ENCODE measurements at places on chromosomes 2 and 18.

GRCh38 chr2:120735746-120736170 is at the start of gene GLI2:
GLI2 (plus strand) TSS chr2:120735868; CDS start chr2:120797321, 61,453 bp downstream.
- peak; percentile 7 for DNase-seq

DNA sequence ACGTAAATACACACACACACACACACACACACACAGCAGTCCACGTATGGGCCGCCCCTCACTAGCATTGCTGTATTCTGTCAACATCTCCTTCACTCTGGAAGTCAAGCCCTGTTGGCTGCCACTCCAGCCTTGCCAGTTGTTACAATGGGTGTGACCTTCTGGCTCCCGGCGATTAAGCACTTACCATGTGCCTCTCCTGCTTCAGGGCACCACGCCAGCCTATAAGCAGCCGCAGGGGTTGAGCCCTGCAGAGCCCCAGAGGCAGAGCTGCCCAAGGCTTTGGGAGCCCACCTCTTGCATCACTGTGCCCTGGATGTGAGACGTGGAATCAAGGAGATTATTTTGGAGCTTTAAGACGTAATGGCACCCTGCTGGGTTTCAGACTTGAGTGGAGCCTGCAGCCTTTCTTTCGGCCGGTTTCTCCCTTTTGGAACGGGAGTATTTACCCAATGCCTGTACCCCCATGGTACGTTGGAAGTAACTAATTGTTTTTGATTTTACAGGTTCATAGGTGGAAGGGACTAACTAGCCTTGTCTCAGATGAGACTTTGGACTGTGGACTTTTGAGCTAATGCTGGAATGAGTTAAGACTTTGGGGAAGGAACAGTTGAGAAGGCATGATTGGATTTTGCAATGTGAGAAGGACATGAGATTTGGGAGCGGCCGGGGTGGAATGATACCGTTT is 54.5 kb upstream of the ROCK2 start:
- DNase-seq = no peak

DNA sequence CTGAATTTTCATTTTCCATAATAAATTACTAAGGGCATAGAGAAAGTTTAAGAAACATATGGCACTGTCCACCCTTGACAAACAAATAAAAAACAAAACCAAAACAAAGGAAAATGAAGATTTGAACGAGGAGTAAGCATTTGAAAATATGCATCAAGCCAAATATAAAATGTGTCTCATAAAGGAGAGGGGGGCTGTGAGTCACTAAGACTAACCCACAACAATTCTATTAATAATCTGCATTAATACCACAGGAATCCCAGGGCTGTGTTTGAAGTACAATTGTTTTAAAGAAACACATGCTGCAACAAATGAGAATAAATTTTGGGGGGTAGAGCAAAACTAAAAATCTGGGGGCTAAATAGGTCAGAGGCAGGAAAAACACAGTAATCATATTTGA is 53.8 kb upstream of the STK17B start:
- no peak for DNase-seq

DNA sequence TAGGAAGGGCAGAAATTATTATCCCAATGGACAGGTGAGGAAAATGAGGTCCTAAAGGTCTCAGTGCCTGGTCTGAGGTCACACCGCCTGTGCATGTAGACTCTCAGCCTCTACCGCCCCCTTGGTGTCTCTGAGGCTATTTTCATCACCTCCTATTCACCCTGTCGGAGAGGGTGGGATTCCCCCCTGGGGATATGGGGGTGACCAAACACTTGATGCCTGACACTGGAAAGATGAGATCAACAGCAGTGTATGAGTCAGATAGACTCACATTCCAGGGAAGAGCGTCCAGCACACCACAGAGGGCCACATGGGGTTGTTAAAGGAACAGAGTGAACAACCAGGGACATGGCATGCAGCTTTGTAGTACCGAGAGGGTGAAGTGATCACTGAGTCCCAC is 199.7 kb downstream of the SMAD2 start:
- DNase-seq = no peak

GRCh38 chr18:3499501-3499900 is 49.5 kb downstream of the TGIF1 start:
- DNase-seq = no peak

- no peak for DNase-seq
Observed at GRCh38 chr2:109081374-109081773, 47.6 kb upstream of the SH3RF3 start.

- no peak for DNase-seq
Observed at GRCh38 chr2:133061874-133062593, 392.0 kb upstream of the LYPD1 start.

DNA sequence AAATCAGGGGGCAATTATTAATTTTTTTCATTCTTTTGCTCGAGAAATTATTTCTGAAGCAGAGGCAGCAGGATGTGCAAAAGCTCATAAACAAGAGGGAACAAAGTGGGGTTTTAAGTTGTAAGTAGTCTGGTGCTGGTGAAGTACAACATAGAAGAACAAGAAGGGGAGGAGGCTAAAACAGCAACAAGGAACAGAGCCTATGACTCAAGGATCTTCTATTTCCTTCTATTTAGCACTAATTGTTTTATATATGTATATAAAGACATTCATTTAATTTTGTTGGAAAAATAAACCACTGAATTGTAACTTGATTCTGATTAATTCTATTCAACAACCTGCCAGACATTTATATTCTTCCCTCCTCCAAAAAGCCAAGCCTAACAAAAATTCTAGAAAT is 35.0 kb downstream of the YES1 start:
- no peak for DNase-seq

GRCh38 chr2:223460209-223460608 is 142.0 kb downstream of the SCG2 start:
- DNase-seq = no peak

GRCh38 chr2:62505109-62505749 is 766 bp downstream of the TMEM17 start:
- peak; percentile 2 for DNase-seq

- no peak for DNase-seq
Observed at GRCh38 chr2:175002547-175003274, 2.5 kb downstream of the CHN1 start.

DNA sequence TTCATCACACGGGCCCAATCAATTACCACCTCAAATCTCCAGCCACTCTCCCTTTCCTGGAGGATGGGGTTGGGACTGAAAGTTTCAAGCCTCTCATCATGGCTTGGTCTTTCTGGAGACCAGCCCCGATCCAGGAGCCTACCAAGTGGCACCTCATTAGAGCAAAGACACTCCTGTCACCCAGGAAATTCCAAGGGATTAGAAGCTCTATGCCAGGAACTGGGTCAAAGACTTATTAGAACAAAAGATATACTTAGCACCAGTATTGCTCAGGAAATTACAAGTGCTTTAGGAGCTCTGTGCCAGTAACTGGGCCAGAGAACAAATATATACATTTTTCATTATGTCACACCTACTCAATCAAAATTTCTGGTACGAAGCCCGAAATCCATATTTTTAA is 14.3 kb downstream of the SLC25A52 start:
- DNase-seq = no peak

- DNase-seq = no peak
Observed at GRCh38 chr18:35851286-35851970, 121.1 kb upstream of the RMP24 start.

- no peak for DNase-seq
Observed at GRCh38 chr18:11114653-11115052, 34.7 kb downstream of the PIEZO2 start.

DNA sequence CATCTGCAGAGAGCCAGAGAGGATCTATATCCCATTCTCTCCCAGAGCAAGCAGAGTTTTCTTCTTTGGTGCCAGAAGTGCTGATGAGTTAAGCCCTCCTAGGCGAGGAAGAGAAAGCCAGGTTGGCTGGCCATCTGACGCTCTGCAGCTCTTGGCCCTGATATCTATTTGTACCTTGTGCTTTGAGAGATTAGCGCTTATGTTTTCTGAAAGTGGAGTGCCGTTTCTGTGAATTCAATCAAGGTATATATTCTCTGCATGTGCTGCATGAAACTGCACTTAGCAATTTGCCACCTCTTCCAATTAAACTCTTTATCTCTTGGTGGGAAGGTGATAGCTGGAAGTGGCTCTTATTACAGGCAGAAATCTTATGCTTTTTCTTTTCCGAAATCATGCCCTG is 177.5 kb downstream of the LPIN1 start:
- DNase-seq = no peak

DNA sequence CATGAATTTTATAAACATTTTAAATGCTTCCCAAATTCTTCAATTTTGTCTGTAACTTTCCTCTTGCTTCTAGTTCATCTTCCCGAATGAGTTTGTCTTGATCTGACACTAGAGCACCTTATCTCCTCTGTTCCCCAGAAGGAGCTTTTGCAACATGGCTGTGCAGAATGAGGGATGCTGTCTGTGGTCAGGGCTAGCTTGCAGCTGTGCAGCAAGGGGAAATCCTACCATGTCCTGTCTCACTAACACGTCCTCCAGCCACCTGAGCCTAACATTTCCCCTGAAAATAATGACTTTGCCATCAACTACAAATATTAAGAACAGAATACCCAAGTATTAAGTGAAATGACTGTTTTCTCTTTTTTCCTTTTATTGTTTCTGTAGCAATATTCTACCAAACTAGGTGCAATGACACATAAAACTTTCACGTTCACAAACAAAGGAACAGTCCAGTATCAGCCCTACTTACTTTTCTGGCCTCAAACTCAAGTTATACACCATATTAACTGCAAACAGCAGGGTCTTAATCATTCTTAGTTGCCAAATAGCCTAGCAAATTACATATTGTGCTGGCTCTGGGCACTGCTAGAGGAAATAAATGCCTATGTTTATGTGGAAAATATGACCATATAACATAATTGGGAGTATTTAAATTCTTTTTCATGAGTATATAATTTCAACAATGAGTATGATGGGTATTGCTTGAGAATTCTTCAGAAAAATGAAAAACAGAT is 423.3 kb downstream of the CMPK2 start:
- no peak for DNase-seq

- no peak for DNase-seq
Observed at GRCh38 chr2:72139874-72140620, 7.6 kb downstream of the CYP26B1 start.

DNA sequence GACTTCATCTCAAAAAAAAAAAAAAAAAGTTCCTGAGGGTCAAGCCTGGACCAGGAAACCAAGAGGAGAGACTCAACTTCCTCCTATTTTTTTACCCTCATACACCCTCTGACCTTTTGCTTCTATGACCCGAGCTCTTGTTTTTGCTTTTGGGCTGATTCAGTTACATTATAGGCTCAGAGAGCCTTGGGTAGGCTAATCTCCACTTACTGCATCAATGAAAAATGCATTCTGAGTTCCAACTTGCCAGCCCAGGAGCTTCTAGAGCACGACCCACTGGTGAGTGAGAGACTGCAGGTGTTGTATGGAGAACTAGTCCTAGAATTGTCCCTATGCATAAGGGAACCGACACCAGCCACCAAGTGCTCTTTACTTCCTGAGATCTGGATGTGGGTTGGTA is 91.1 kb downstream of the CABLES1 start:
- no peak for DNase-seq

DNA sequence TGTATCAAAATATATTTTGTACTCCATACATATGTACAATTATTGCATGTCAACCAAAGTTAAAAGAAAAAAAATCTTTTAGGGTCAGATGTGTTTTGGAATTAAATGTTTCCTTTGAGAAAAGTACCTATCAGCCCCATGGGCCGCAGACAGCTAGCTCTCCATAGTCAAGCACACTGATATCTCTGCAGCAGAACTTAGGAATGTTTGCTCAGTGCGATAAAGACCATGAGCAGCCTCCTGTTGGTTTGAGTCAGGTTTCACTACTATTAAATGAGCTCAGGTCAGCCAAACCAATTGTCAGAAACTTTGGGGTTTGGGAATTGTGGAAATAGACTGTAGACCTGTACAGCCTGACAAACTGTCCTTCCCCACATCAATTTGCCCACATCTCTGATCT is 33.7 kb downstream of the LCT start:
- no peak for DNase-seq

- DNase-seq = no peak
Observed at GRCh38 chr2:120498121-120498520, 152.2 kb downstream of the INHBB start.

GRCh38 chr18:53509886-53510285 is 714.6 kb downstream of the MBD2 start:
- no peak for DNase-seq

DNA sequence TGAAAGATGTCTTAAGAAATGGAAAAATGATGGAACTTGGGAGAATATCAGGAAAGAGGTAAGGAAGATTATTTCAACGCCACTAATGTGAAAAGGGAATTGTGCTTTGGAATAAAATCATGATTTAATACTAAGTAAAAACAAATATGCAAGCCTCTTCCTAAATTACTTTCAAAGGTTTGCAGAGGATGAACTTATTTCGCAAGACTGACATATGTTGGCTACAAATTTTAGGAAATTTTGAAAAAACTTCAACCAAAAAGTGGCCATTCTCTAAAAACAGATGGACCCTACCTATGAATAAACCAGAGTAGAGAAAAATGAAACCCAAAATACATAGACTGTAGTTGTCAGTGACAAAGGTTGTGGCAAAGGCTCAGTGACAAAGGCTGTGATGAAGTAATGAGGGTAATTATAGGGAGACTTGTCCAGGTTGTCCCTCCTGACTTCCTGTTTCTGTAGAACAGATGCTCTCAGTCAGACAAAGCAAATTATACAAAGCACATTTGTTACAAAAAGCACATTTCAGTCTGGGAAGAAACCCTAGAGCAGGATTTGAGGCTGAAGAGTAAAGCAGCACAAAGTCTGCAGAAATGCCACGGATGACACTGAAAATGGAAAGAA is 39.5 kb downstream of the SFT2D3 start:
- no peak for DNase-seq

DNA sequence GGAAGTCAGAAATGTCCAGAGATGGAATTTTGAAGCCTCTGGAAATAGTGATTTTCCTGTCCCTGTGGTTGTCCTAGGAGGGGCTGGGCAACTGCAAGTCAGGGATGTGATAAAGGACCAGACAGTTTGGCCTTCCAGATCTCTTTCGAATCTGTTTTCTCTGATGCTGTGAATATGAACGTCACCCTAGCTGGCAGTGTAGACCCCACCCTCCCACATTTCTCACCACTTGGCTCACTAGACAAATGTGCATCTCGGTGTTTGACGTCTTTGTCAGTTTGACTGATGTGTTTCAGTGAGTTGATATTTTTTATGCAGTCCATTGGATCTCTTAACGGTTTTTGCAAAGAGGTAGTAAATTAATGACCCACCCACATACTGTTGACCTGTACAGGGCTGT is 301.2 kb downstream of the TNS1 start:
- no peak for DNase-seq

- no peak for DNase-seq
Observed at GRCh38 chr18:57428221-57429150, 6.7 kb upstream of the ONECUT2 start.

DNA sequence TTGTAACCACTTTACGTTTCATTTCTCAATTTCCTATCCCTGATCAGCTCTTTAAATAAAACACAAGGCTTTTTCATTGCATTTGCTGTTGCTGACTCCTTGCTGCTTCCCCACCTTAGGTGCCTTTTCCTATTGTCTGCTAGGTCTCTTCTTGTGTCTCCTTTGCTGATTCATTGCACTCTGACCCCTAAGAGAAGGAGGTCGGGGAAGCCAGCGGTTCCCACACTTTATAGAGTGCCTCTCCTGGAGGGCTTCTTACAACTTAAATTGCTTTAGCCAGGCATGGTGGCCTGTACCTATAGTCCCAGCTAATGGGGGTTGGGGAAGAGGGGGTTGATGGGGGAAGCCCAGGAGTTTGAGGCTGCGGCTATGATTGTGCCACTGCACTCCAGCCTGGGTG is 495.0 kb downstream of the DLGAP1 start:
- DNase-seq = no peak

Data from stimulated activated CD4-positive, alpha-beta T cell treated with anti-CD3 and anti-CD28 coated beads, Interleukin-4, amount 100 ng/mL, for 4 hours (primary cell).